Kidney glomerular epithelial cell (primary cell): ENCODE measurements at places on chromosomes 11 and 22.

GRCh38 chr11:130801333-130802122 is 114.8 kb downstream of the SNX19 start:
- DNase-seq = peak; percentile 93

DNA sequence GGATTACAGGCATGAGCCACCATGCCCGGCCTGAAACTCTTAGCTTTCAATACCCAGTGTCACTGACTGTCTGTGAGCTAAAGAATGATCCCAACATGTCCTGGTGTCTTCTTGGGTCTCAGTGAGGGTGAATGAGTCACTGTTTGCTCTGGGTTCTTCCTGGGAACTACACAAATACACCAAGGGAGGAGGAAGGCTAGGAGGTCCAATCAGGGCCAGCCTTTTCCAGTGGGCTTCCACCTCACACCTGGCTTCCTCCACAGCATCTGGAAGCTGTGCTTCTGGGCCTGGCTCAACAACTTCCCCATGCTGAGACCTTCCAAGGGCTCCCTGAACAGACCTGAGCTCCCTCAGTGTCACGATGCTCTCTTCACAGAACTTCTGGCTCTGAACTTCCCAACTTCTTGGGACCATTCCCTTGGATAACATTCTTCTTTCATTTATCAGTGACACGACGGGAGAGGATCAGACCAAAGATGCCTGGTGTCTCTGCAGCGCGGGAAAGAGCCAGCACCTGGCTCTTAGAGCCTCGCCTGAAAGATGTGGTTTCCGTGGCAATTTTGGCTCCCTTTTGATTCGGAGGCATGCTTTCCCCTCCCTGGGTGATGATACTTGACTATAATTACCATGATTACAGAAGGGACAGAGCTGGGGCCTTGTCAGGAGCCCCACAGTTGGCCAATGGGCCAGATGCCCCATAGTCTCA is 22.3 kb upstream of the CHRM4 start:
- no peak for DNase-seq

GRCh38 chr11:77126861-77127234 is 1.2 kb upstream of the MYO7A start:
- no peak for DNase-seq

- no peak for DNase-seq
These were observed 173.3 kb upstream of the SYT13 start for GRCh38 chr11:45459491-45459890.

- no peak for DNase-seq
These were observed 144.6 kb downstream of the BRD1 start for GRCh38 chr22:49683032-49683431.

GRCh38 chr22:20245577-20246367 is 22.3 kb downstream of the RTN4R start:
- DNase-seq = no peak
